ENCODE measurements at places on chromosomes 7 and 10.

DNA sequence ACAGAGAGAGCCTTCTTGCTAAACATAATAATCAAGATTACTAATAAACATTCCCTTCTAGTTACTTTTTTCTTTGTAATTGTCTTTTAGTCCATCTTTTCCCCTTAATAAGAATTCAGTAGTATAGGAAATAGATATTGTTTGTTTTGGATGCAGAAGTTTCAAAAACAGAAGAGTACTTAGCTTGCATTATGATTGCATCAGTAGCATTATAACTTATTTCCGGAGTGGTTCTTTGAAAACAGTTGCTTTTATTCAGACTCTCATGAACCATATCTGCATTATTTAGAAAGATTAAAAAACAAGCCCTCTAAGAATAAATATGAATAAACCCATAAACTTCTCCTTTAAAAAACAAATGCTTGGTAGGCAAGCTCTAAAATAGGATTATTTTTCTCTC lies 34.0 kb upstream of the DKK1 start:
- no peak for DNase-seq

DNA sequence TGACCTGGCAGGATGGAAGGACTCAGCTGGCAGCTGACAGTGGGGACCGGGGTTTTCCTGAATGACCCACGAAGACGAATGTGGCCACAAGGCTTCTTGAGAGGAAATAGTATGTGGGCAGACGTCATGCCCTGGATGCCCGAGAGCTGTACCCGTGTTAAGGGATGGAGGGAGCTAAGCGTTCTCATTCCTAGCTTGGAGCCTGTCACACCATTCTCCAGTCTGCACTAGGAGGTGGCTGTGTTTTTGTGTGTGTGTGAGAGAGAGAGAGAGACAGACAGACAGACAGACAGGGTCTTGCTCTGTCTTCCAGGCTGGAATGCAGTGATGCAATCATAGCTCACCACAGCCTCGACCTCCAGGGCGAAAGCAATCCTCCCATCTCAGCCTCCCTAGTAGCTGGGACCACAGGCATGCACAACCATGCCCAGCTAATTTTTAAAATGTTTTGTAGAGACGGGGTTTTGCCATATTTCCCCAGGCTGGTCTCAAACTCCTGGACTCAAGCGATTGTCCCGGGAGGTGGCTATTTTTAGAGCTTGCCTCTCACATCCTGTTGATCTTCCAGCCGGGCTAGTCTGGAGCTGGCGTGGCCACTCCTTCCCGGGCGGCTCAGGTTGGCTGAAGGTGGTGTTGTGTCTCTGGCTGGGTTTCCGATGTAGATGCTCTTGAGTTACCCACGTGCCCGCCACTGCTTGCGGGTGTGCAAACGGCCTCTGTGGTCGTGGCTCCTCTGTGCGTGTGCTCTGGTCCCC lies 2.1 kb downstream of the AMZ1 start:
- no peak for DNase-seq

GRCh38 chr7:41885078-41885477 lies 182.2 kb upstream of the INHBA start:
- DNase-seq: no peak

GRCh38 chr7:132519936-132520335 lies 56.3 kb downstream of the PLXNA4 start:
- no peak for DNase-seq

GRCh38 chr10:108913300-108913699 lies 1010.0 kb downstream of the XPNPEP1 start:
- DNase-seq: no peak

- peak; percentile 62 for DNase-seq
Observed at GRCh38 chr10:103921750-103922195, 3.8 kb upstream of the STN1 start.

DNA sequence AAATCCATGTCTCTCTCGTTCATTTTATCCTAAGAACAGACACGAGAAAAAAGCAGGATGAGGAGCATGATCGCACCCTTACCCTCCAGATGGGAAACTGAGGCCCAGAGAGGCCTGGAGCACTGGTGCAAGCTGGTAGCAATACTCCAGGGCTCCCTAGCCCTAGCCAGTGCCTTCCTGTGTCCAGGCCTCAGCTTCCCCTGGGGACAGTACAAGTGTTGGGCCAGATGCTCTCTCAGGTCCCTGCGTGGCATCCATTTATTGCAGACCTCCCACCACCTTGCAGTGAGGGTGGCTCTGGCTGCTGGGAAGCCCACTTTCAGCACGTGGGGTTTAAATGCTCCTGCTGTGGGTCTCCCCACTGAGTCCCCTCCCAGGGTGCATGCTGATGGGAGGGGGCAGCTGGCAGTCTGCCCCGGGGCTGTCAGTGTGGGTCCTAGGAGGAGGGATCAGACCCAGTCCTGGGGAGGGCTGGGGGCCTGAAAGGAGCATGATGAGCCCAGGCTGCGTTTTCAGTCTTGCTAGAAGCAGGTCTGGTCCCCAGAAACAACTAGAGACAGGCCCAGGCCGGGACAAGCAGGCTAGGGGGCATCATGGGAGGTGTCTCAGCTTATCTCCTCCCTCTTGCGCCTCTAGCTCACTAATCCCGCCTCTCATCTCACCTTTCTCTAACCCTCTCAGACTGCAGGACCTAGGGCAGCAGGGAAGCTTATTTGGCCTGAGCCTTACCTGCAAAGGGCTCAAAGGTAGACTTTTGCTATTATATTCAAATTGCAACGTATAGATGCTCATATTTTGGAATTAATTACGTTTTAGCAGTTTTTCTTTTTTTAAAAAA lies 662 bp upstream of the PPIF start:
- DNase-seq: no peak

DNA sequence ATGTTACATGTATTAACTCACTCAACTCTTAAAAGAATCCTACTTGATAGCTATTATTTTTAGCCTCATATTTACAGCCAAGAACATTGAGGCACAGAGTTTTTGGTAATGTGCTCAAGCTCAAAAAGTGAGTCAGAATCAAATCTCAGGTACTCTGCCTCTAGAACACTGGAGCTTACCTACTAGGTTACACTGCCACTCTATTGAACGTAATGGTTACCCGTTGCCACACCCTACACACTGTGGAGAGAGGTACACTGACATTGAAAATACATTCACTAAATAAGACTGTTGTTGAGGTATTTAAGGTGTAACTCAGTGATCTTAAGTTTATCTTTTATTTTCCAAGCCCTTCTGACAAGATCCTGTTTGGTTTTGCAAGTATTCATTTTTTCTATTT lies 17.9 kb downstream of the SLC26A3 start:
- DNase-seq: no peak

DNA sequence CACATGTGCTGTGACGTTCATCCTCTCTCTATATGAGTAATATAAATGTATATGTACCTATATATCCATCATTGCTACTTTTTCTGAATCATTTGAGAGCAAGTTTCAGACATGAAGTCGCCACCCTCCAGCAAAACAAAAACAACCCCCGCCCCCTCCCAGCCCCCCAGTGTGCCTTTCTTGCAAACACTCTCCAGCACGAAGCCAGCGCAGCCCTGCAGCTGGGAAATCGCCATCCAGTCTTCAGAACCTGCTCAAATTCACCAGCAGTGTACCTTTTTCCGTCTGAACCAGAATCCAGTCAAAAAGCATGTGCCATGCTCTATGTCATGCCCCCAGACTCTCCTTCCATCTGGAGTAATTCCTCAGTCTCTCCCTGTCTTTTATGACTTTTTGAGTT lies 135.8 kb downstream of the TACC2 start:
- DNase-seq: no peak

DNA sequence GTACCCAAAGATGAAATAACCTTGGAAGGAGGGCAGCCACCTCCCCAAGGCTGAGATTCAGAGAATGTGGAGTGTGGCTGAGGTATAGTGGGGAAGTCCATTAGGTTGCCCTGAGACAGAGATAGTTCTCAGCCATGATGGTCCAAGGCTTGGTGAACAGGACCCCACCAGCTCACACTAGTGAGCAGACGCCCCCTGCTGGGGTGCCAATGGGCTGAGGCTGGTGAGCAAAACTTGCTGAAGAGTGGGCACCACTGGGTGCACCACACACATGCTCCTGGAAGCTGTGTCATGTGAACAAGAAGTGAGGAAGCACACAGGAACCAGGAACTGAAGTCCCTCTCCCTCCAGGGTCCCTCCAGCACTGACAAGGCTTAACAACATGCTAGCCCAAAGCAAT lies 8.9 kb downstream of the FBXL13 start:
- DNase-seq: peak; percentile 52

DNA sequence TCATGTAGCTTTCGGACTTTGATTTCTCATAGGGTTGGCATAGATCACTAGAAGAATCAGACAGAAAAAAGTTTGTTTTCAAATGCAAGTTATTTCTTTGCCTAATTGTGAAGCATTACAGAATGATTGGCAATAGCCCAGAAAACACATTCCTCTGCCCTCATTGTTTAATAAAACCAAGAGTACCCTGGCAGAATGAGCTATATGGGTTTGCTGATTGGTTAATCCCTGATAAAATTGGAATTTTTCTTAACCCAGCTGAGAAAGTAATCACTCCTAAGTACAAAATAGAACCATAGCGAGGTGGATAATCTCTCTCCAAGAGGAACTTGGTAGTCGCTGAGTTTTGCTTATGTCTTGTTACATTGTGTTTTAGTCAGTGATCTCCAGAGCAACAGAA lies 30.9 kb upstream of the CREB5 start:
- DNase-seq: no peak

DNA sequence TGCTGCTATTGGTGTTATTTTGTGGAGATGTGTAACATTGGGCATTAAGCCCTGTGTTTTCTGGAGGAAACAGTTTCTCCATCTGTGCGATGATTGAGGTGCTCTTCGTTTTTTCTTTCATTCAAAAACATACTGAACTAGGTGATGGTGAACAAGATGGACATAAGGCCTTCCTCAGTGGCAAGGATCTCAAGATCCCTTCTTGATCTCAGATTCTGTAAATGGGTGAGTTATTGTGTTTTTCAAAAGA lies 759 bp upstream of the ELAPOR2 start:
- DNase-seq: no peak

- no peak for DNase-seq
Observed at GRCh38 chr10:56135828-56136227, 225.2 kb downstream of the ZWINT start.

- DNase-seq: peak; percentile 6
Observed at GRCh38 chr7:116786791-116787443, 75.5 kb upstream of the CAPZA2 start.

GRCh38 chr10:43125274-43125845 lies 12.9 kb upstream of the CSGALNACT2 start:
- DNase-seq: no peak

- no peak for DNase-seq
Observed at GRCh38 chr10:65805511-65805910, 1120.3 kb upstream of the LRRTM3 start.

GRCh38 chr10:88100281-88100680 lies 236.9 kb downstream of the PTEN start:
- DNase-seq: no peak

GRCh38 chr10:114684084-114684821 lies 26.2 kb upstream of the ABLIM1 start:
- peak; percentile 18 for DNase-seq

- DNase-seq: no peak
Observed at GRCh38 chr10:28600056-28600455, 67.1 kb downstream of the WAC start.

DNA sequence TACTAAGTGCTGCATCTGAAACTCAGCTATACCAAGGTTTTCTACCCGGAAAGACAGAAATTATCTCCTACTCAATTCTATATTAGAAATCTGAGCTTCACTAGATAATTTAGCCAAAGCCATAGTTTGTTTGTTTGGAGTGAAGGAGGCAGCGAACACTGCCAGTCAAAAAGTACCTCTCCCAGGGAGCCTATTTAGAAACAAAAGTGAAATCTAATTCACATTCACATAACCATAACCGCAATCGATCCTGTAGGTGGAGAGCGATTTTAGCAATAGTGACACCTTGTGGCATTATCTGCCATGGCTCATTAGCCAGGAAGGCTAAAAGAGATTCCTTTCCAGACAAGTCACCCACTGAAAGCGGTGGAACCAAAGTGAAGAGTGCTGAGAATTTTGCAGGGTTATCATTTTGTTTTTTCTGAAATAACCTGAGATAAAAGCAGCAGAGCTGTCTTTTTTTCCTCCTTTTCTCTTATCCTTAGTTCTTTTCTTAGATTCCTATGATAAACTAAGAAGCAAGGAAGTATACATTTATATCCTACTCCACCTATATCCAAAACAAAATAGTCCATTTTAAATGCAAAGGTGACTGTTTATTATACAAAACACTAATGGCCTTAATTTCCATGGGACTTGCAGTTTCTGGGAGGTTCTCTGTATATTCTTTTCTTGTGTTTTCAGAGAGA lies 83.7 kb upstream of the BET1 start:
- peak; percentile 15 for DNase-seq

DNA sequence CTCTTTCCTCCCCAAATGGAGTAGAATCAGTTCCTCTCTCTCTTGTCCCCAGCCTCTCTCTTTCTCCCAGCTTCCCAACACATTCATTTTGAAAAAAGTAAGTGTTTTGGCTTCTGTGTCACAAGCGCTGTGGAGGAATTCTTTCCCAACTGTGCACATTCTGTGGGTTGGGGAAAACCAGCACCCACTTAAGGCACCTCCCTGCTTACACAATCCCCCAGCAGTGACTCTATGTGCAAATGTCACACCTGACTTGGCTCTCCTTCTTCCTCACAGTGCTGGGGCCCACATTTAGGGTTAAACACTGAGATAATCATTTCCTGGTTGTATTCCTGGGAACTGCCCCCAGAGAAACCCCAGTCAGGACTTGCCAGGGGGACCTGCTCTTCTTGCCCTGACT lies 358.1 kb upstream of the ZNF32 start:
- DNase-seq: no peak

Measured in GDM1 (cell line).